Effector CD8-positive, alpha-beta T cell (primary cell): ENCODE measurements at places on chromosomes 3 and 15.

DNA sequence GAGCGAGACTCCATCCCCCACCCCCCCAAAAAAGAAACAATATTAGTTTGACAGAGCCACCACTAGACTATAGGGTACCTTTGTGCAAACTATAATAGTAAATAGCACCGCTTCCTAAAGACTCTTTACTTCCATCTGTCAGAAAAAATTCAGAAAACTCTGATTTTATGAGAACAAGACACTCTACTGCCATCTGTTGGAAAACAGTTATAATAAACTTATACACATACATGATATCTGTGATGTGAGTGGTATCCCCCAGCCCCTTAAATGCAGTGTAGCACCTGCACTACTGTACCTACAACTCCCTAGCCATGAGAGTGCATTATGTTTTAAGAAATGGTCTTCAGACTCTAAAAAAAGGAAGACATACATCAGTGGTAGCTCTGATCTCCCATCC lies 47.1 kb upstream of the CTDSPL start:
- DNase-seq, result no peak

DNA sequence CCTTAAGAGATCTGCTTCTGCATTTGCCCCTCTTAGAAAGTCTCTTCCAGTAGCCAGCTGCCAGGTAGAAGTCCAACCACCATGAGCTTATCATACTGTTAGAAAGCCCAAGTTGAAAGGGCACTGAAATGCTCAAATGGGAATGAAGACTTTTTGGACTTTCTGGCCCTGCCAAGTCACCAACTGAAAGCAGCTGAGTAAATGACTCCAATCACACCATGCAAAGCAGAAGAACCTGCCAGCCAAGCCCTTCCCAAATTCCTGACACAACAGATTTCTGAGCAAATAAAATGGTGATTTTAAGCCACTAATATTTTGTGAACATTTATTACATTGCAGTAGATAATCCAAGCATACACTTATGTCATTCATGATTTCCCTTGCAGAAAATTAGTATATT lies 2.1 kb upstream of the CMTM8 start:
- DNase-seq, result no peak

- DNase-seq, result no peak
Measured at GRCh38 chr15:49290191-49290590, 120.1 kb downstream of the GALK2 start.

DNA sequence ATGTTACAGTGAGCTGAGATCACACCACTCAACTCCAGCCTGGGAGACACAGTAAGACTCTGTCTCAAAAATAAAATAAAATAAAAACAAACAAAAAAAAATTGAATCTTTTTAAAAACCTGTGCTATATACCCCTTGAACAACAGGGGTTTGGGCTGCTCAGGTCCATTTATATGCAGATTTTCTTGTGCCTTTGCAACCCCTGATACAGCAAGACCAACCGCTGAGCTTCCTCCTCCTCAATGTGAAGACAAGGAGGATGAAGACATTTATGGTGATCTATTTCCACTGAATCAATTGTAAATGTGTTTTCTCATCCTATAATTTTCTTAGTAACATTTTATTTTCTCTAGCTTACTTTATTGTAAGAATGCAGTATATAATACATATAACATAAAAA lies 831.0 kb upstream of the ARPP21 start:
- DNase-seq, result no peak

DNA sequence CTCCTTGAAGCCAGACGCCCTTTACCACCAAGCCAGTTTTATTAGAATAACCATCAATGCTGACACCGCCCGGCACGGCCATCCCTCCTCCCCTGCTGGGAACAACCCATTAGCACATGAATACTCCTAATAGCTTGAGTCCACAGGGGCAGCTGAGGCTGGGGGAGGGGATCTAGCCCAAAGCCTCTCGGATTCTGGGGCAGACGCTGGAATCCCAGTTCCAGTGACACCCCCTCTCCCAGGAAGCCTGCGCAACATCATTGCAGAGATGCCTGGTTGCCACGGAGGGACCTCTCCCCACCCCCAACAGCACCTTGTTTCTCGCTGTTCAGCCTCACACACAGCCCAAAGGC lies 1.2 kb upstream of the LINGO1 start:
- no peak for DNase-seq

DNA sequence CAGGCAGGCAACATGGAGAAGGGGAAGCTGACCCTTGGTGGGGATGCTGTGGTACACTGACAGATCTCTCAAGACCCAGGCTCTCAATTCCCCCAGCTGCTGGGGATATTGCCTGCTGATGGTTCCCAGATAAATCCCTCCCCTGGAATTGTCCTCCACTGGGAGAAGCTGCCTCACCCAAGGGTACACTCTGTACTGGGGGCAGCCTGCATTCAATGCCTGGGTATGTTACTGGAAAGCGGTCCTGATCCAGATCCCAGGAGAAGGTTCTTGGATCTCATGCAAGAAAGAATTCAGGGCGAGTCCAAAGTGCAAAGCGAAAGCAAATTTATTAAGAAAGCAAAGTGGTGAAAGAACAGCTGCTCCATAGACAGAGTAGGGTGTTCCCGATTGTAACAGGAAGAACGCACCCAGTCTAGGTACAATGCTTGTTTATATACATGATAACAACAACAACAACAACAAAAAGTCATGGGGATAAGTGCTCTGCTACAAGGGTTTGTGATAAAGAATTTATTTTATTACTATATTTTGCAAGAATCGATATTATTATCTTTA lies 591.5 kb upstream of the ADAMTS9 start:
- DNase-seq, result no peak

DNA sequence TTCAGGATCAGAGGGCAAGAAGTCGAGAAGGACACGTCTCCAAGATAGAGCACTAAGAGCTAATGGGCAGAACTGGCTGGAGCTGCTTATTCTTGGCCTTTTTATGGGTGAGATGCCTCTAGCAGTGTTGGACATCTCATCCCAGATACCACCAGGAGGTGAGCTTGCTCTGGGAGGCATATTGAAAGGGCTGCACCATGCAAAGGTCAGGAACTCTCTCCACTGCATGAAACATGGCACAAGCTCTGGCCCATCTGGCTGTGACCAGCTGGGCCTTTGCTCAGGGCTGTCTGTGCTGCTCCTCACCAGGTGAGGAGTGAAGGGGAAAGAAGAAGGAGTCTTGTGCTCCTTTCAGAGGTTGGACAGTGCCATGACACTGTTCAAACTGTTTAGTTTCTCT lies 188.7 kb downstream of the THSD4 start:
- no peak for DNase-seq

DNA sequence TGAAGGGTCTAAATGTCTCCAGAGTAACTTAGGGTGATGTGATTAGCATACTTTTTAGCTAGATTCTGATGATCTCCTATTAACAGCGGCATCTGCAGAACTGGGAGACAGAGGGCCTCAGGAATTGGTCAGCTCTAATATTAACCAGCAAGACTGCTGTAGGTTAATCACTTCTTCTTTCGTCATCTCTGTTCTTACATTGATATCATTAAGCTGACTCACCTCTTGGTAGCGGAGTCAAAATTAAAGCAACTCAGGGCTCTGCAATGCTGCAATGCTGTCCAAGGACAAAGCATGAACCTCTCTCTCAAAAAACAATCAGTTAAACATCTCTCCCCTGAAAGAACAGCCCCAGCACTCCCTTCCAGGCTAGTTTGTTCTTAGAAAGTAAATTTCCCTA lies 57.5 kb upstream of the TRA2B start:
- no peak for DNase-seq

- no peak for DNase-seq
Measured at GRCh38 chr3:28923994-28924393, 356.9 kb upstream of the RBMS3 start.

GRCh38 chr15:29449136-29449535 lies 179.5 kb upstream of the NSMCE3 start:
- no peak for DNase-seq

GRCh38 chr3:141076797-141077571 lies 25.8 kb downstream of the SPSB4 start:
- no peak for DNase-seq

- no peak for DNase-seq
Measured at GRCh38 chr3:27923349-27924068, 201.4 kb upstream of the EOMES start.

- no peak for DNase-seq
Measured at GRCh38 chr3:27503526-27503925, 19.3 kb upstream of the SLC4A7 start.

DNA sequence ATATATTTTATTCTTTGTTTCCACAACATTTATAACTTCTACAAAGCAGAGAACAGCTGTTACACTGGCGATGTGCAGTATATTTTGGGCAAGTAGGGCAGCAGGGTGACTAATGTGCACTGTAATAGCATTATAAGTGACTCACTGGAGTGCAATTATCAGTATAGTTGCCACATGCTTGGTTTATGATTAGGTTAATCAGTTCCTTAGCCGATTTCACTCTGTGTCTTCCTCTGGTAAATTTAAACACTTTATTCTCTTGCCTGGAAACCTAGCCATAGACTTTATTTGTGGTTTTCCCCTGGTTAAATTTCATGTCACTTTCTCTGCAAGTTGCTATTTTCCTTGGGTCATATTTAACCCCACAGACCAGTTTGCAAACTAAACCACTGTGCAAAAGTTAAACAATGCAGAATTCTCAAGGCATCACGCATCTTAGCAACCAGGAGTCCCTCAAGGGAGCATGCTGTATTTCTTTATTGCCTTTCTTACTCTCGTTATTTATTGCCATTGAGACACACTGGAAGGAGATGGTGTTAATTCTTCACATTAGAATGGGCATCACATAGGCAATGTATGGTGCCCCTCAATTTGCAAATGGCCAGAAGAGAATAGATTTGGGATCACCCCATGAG lies 690.2 kb upstream of the DPPA4 start:
- no peak for DNase-seq

DNA sequence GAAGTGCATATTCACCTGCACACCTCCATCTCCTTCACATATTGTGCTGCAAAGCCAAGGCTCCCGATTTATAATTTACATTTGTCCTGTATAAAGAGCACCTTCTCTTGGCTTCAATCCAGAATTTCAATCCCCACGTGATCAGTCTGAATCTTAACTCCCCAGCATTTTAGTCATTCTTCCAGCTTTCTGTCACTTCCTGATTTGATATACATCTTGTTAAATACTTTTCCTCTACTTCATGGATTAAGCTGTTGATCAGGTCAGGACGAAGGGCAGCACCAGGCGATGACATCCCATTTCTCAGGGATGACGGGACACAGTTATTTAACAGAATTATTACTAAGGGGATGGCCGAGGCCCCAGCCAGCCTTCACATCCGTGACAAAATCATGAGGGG lies 212.5 kb downstream of the EPHB1 start:
- DNase-seq, result no peak

GRCh38 chr15:66261056-66261455 lies 7.5 kb upstream of the MEGF11 start:
- no peak for DNase-seq

DNA sequence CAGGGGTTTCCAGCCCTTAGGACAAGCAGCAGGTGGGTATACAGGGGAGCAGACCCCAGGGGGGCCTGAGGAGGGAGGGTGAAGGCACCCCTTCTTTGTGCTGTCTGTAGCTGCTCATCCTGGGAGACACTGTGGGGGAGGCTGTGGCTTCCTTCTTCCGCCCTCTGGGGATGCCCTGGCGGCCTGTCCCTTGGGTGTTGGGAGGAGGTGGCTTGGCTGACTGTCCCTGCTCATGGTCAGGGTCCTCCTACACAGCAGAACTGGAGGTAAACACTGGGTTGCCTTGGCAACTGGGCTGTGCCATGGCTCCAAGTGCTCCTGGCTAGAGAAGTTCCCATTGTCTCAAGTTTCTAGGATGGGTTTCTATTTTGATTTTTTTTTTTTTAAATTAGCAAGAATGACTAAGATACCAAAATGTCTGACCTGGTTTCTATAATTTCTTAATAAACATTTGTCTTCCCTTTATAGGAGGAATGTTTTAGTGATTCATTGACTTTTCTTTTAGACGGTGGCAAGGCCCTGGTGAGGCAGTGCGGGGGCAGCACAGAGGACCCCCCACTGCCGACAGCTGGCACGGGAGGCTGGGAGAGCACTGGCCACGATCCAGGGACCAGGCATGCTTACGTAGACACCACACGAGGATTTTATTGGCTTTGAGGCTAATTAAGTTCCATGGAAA lies 12.4 kb downstream of the KLF13 start:
- DNase-seq, result no peak

DNA sequence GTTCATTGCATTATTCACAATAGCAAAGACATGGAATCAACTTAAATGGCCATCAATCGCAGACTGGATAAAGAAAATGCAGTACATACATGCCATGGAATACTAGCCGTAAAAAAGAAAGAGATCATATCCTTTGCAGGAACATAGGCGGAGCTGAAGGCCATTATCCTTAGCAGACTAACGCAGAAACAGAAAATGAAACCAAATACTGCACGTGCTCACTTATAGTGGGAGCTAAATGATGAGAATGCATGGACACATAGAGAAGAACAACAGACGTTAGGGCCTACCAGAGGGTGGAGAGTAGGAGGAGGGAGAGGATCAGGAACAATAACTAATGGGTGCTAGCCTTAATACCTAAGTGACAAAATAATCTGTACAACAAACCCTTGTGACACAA lies 57.9 kb downstream of the RASA2 start:
- no peak for DNase-seq

DNA sequence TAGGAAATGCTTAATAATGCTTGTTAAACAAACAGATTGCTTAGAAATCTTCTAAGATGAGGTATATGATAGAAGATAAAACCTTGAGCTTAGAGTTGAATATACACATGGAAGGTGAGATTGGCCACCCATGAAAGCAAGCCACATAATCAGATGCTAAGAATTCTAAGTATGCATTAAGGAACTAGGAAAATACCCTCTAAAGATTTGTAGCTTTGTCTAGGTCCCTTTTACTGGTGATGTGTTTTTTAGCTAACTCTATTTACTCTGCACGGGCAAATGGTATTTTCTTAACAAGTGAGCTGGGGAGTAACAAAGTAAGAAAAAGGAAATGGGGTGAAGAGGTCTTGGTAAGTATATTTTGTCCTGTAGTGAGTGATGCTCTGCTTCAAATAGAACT lies 310.3 kb downstream of the OXSM start:
- DNase-seq, result no peak

DNA sequence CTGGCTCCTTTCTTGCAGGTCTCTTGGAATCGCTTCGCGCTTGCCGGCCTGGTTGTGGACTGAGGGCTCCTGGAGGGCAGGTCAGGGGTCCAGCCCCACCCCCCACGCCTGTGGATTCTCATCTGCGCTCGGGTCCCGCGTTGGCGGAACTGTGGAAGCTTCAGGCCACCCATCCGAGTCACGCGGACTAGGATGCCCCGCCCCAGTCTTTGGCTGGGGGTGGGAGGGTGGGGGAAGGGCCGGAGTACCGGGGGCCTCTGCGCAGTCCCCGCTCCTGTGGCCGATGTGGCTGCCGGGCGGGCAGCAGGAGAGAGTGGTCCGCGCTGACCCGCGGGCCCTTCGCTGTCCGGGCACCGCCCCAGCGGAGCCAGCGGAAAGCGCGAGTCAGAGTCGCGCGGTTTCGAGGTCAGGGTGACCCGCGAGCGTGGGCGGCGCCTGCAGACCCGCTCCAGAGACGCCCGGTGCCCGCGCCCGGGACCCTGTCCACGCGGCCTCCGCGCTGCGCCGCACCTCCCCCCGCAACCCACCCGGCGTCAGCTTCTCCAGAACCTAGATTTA lies 114.2 kb downstream of the KLF13 start:
- peak; percentile 16 for DNase-seq

GRCh38 chr3:169161011-169161410 lies 502.5 kb downstream of the MECOM start:
- DNase-seq, result no peak

- DNase-seq, result no peak
Measured at GRCh38 chr3:25018909-25019308, 409.2 kb upstream of the RARB start.

- no peak for DNase-seq
Measured at GRCh38 chr3:12946649-12947316, 105.4 kb upstream of the RPL32 start.
